LHCN-M2 (cell line): ENCODE measurements at places on chromosomes 7 and 10.

DNA sequence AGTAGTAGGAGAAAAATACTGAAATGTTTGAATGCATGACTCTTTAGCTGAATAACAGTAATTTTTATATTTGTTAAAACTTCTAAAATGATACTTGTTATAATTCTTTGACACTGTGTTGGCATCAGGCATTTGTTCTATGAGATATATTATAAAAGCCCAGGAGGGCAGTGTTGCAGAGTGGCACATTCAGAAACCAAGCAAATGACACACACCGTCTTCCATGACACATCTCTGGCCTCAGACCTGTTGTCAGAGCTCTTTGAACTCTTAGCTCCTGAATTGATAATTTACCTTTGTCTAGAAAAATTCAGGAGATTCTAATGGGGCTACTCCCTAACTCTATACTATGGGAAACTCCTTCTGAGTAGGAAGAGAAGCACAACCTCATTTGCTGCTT is 62.4 kb upstream of the MDFIC start:
- no peak for DNase-seq

GRCh38 chr10:62597226-62597625 is 207.3 kb upstream of the ADO start:
- DNase-seq = no peak

GRCh38 chr10:31157123-31158010 is 125.7 kb upstream of the ZNF438 start:
- DNase-seq = no peak

GRCh38 chr7:34011017-34011695 is 105.8 kb downstream of the BMPER start:
- DNase-seq = no peak

GRCh38 chr10:71064413-71065118 is 147.8 kb upstream of the UNC5B start:
- no peak for DNase-seq

DNA sequence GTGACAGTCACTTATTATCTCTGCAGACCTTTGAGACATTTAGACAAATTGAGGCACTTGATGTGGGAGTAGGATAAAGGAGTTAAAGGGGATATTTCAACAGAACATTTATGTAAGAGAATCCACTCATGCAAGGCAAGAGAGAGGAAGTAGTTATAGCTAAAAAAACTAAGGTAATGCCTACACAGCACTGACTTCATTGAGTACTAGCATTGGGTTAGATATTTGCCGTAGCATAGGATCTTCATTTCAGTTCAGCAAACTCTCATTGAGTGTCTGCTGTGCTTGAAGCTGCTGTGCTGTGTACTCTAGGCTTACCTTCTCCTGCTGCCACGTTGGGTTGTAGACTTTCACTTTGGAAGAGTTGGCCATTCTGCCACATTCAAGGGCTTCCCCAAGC is 10.5 kb upstream of the ENTPD1 start:
- DNase-seq = no peak

DNA sequence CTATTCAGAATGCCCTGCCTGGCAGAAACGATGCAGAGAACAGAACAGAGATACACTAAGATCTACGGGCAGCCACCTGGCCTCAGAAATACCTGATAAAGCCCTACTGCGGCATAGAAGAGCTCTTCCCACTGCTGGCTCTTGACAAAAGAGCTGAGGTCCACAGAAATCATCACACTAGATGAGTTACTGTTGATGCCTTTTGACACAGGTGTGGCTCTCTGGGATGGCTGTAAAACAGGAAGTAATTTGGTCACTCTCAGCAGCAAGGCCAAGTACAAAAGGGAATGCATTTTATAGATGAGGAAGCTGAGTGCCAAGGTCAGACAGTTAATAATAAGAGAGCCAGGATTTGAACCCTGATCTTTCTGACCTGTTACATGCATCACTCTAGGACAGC is 35.0 kb upstream of the ACSL5 start:
- DNase-seq = no peak

DNA sequence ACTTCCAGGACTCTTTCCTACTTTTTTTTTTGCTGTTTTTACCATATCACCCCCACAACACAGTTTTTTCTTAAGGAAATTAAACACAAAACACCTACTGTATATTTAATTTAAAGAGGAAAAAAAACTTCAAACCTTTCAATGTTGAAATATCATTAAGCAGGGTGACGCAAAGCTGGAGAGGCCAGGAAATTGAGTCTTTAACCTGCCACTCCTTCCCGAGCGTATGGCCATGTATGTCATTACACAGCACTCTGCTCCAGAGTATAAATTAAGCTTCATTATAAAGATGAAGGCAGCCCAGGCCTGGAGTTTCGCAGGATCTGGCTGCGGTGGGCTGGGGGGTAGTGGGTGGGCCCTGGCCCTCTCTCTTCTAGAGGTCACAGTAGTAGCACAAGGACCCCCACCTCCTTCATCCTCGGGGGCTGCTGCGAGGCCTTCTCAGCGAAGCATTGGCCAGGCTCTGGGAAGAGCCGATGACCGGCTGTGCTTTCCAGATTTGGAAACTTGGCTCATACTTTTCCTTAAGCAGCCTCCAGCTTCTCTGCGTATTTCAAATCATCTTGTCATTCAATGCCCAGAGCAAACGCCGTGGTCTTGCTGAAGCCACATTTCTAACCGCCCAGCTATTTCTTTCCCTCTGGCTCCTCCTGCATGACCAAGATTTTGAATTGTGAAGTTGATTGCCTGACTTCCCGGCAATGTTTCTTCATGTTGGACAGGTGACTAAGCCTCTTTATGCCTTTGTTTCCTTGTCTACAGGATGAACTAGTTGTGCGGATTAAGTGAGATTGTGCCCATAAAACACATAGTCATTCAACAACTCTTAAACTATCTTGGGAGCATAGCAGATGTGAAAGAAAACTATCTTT is 765.1 kb downstream of the SUGCT start:
- DNase-seq = no peak

DNA sequence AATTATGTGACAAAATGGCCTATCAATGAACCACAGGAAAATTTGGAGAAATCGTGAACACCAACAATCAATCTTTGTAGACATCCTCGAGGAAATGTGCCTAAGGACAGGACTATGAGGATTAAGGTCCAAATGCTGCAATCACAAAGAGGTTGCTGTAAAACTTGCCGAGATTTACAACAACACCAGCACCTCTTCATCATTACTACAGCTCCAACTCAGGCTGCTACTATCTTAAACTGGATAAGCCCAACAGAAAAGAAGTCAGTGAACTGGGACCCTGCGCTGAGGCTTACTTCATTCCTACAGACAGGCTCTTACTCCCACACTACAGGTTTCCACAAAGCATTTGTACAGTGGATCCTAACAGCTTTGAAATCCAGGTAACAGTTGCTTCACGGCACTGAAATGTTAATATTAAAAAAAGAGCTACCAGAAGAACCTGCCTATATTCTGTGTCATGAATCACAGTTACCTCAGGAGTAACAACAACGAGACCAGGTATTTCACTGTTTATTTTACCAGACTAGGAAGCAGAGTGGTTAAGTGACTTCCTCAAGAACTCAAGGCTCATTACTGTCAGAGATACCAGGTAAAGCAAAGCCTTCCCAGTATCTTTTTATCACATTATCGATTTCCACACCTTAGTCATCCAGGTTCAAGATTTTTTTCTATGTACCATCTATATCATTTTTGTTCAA is 23.9 kb downstream of the CACUL1 start:
- DNase-seq = no peak

DNA sequence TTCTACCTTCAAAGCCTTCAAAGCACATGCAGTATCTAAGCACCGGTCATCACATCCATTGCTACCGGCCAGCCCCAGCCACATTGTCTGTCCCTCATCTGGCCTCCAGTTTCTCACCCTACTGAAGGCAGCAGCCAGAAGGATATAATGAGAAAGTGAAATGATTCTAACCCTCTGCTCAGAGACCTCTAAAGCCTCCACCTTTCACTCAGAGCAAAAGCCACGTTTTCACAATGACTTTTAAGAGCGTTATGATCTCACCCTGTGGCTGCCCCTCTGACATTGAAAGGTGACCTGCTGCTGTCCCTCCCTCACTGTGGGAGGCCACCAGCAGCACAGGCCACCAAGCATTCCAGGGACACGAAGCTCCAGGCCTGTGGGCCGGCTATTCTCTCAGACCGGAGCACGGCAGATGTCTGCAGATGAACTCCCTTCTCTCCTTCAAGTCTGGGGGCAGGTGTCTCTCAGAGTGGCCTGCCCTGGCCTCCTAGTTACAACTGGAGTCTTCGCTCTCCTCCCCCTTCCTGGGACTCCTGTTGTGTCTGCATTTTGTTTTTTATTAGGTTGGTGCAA is 94.9 kb upstream of the EEPD1 start:
- no peak for DNase-seq

- no peak for DNase-seq
Observed at GRCh38 chr7:25059576-25059975, 65.5 kb downstream of the CYCS start.

DNA sequence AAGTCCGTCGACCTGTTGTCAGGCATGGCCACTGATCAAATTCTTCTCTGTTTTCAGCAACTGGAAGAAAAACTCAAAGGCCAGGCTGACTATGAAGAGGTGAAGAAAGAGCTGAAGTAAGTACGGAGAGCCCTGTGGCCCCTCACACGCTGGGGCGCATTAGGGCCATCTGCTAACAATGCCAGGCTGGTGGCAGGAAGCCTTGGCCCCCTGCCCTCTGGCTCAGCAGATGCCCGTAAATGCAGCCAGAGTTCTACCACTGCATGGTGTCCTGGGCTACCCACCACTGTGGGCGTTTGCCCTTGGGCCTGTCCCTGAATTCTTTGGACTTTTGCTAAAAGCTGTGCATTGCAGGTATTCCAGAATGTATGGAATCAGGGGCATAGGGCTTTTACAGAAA is 96.9 kb upstream of the SH2B2 start:
- no peak for DNase-seq

- DNase-seq = peak; percentile 61
Observed at GRCh38 chr10:95327367-95327766, 36.6 kb upstream of the PDLIM1 start.

- no peak for DNase-seq
Observed at GRCh38 chr7:21084286-21084685, 297.6 kb upstream of the SP8 start.
